ENCODE measurements at places on chromosomes 2 and 18.

GRCh38 chr2:164511738-164512137, 109.5 kb downstream of the GRB14 start:
- DNase-seq = no peak

GRCh38 chr2:29223851-29224692, 108.9 kb downstream of the CLIP4 start:
- DNase-seq = peak; percentile 25

GRCh38 chr18:8406186-8406867, 202.9 kb upstream of the RAB12 start:
- DNase-seq = no peak

GRCh38 chr2:126674075-126674744, 18.3 kb downstream of the GYPC start:
- DNase-seq = no peak

DNA sequence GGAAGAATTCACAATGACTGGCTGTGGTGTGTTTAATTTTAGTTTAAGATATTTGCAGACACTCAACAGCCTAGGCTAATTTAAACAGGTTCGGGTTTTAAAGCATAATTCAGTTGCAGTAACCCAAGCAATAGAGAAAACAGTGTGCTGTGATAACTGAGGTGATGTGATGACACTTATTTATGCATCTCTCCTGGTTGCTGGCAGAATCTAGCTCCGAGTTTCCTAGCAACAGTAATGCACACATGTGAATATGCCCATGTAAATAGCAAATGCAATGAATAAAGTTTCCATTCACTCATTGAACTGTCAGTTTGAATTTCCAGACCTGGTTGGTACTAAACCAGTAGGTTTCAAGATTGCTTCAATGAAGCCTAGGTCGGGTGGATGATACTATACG, 426.5 kb downstream of the TMX3 start:
- DNase-seq = no peak

DNA sequence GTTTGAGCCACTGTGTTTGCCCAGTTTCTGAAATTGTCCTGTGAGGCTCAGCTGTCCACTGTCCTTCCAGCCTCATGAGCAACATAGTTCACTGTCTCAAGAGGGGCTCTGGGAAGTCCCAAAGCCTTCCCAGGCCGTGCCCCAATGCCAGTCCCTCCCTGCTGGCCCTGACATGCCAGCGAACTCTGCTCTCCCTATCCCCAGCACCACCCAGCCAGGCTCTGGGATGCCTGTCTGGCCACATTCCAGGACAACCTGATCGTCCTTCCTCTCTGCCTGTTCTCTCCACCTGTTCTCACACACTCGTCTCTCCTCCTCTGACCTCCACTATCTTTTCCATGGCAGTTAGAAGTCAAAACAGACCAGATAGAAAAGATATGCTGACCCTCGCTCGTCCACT, 278.0 kb upstream of the ID2 start:
- no peak for DNase-seq

GRCh38 chr2:14907014-14907612, 274.6 kb downstream of the LRATD1 start:
- DNase-seq = peak; percentile 10

- DNase-seq = no peak
Measured at GRCh38 chr18:62978251-62979049, 263.1 kb downstream of the PHLPP1 start.

DNA sequence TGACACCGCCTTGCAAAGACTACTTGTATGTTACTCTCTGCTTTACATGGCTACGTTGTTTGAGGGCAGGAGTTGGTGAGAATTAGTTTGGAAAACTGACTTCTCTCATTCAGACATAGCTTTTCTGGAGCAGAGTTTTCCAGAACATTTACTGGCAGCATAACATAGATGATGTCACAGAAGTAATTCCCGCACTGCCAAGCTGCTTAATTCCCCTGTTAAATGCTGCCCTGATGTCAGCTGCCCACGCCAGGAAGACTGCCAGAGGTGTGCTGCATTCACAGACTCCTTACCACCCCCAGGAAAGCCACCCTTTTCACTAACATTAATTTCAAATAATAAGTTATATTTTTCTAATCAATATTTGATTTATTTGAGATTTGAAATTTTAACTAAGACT, 24.7 kb upstream of the PTPN2 start:
- peak; percentile 5 for DNase-seq

Data from GM23248 (cell line).